Activated CD8-positive, alpha-beta memory T cell treated with anti-CD3 and anti-CD28 coated beads for 36 hours (primary cell): ENCODE measurements at places on chromosomes 7 and 10. TPM values are rescaled to one million over a fixed set of nuclear protein-coding genes. Genes with fewer than 3 reads are reported as not detected.

The RAPGEF5 gene
- total RNA-seq: 0.80 TPM

The SLC26A5 gene
- not detected for total RNA-seq

The FAM221A gene
- 6.5 TPM for total RNA-seq

The GHRHR gene
- total RNA-seq: not detected

The CHRM2 gene
- not detected for total RNA-seq
